ENCODE measurements at places on chromosomes 3 and 15. TPM values are rescaled to one million over a fixed set of nuclear protein-coding genes. Genes with fewer than 3 reads are reported as not detected.

- no peak overlapping the region for H3K27ac ChIP-seq
- DNase-seq, result no peak
- H3K27me3 ChIP-seq, result no peaks in the 10 kb centered on the region
These were observed 227.5 kb upstream of the KCNMB2 start for GRCh38 chr3:178308771-178309170.

GRCh38 chr3:145671121-145671520 is 489.9 kb downstream of the PLOD2 start:
- H3K27me3 ChIP-seq, result no peaks in the 10 kb centered on the region
- no peak for DNase-seq
- no peaks in the 10 kb centered on the region for H3K36me3 ChIP-seq
- H3K27ac ChIP-seq, result no peak overlapping the region

GRCh38 chr3:188269040-188269439 is 115.1 kb downstream of the LPP start:
- H3K27ac ChIP-seq, result no peak overlapping the region
- no peaks in the 10 kb centered on the region for H3K27me3 ChIP-seq
- H3K4me1 ChIP-seq, result peaks cover 28% of the 10 kb centered on the region
- no peak for DNase-seq
- H3K36me3 ChIP-seq, result no peaks in the 10 kb centered on the region

- no peaks in the 10 kb centered on the region for H3K36me3 ChIP-seq
- H3K4me1 ChIP-seq, result no peaks in the 10 kb centered on the region
- H3K27me3 ChIP-seq, result no peaks in the 10 kb centered on the region
- no peak overlapping the region for H3K4me3 ChIP-seq
- no peak overlapping the region for H3K27ac ChIP-seq
- DNase-seq, result no peak
These were observed 150.1 kb upstream of the CCDC54 start for GRCh38 chr3:107227091-107227490.

GRCh38 chr3:10614168-10614567 is 108.8 kb upstream of the ATP2B2 start:
- no peak for DNase-seq
- H3K4me1 ChIP-seq, result no peaks in the 10 kb centered on the region
- H3K4me3 ChIP-seq, result no peak overlapping the region

- no peak overlapping the region for H3K27ac ChIP-seq
- H3K4me3 ChIP-seq, result no peak overlapping the region
- H3K27me3 ChIP-seq, result no peaks in the 10 kb centered on the region
- no peaks in the 10 kb centered on the region for H3K36me3 ChIP-seq
These were observed 452.1 kb upstream of the PPP2R3A start for GRCh38 chr3:135513106-135514059.

GRCh38 chr15:90679959-90680358 is 37.2 kb upstream of the BLM start:
- DNase-seq, result no peak
- no peaks in the 10 kb centered on the region for H3K27me3 ChIP-seq
- no peak overlapping the region for H3K4me3 ChIP-seq

DNA sequence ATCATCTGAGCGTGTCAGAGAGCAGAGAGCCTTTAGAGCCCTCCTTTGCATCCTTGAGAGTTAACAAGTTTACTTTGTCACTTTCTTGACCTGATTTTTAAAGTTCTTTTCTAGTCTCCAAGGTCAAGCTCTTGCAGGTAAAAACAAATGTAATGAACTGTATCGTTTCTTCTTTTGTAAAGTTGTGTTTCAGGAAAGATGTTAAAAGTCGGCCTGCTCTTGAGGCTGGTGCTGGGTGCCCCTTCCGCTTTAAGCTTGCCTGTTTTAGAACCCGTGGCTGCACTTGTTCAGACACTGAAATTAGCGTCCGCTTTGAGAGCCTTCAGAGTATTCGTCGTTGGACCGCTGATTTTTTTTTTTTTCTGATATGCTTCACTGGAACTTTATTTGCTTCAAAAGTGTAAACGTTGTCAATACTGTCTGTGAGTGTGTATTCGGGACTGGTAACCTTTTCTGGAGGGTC is 52.6 kb upstream of the ULK4 start:
- DNase-seq, result no peak
- no peaks in the 10 kb centered on the region for H3K36me3 ChIP-seq
- H3K27ac ChIP-seq, result peak overlapping the region; percentile 94
- no peaks in the 10 kb centered on the region for H3K27me3 ChIP-seq
- peak overlapping the region; percentile 96 for H3K4me3 ChIP-seq

DNA sequence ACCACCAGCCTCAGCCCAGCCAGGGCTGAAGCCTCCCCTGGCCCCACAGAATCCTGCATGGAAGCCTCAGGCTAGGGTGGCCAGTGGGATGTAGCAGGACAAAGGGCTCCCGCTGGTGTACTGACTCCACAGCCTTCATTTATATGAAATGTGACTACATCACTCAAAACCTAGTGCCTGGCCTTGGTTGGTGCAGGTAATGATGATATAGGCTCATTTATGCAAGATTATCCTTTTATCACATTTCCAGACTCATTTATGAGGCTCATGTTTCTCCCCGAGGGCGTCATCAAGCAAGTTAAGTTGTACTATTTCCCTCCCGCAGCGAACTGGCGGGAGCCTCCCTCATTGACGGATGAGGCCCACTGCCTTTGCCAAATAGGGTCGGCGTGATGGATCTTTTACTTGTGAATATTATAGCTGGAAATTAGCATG is 179.1 kb upstream of the SMAD3 start:
- no peak overlapping the region for H3K27ac ChIP-seq
- no peak for DNase-seq
- H3K36me3 ChIP-seq, result no peaks in the 10 kb centered on the region
- no peak overlapping the region for H3K4me3 ChIP-seq

DNA sequence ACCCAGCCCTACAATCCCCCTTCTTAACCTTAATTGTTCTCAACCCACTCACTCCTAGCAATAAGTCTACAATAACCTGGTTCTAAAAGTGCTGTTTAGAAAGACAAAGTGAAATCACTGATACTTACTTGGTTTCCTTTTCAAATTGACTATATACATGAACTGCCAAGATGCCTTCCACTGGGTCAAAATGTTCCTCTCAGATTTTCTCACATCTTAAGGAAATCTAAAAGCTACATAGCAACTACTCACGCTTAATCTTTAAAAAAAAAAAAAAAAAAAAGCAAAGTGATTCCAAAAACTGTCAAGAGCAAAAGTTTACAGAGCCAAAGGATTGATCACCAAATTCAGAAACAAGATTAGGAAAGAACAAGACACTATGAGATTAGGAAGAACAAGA is 68.7 kb upstream of the MAP4 start:
- no peak for DNase-seq
- H3K36me3 ChIP-seq, result no peaks in the 10 kb centered on the region
- H3K27me3 ChIP-seq, result no peaks in the 10 kb centered on the region

DNA sequence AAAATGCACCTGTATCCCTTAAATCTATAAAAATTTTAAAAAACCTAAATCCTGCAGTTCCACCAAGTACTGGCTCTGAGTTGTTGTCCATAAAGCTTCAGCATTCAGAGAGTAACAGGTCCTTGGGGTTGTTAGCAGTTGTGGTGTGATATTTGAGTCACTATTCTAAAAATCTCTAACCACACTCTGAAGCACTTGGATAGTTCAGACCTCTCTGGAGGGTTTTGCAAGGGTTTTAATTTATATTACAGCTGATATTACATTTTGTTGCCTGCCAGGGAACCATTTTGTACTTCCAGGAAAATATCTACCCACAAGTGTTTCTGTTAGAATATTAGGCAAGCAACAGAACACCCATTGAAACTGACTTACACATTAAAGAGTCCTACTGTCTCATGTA is 255.6 kb downstream of the TBL1XR1 start:
- no peaks in the 10 kb centered on the region for H3K27me3 ChIP-seq
- no peak overlapping the region for H3K4me3 ChIP-seq
- DNase-seq, result no peak

DNA sequence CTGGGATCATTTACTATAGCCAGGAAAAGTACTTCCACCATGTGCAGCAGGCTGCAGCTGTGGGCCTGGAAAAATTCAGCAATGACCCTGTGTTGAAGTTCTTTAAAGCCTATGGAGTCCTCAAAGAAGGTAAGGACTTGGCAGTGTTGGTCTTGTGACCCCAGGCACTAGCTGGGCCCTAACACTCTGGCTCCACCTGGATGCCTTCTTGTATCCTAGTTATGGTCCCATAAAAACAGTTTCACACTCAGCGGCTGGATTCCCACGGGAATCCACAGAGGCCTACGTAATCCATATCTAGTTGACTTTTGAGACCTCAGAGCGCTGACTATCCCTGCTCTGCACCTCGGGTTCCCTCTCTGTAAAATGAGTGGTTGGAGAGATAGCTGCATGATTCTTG is 1.6 kb downstream of the TTC21A start:
- H3K27ac ChIP-seq, result no peak overlapping the region
- H3K36me3 ChIP-seq, result no peaks in the 10 kb centered on the region
- H3K27me3 ChIP-seq, result no peaks in the 10 kb centered on the region
- peaks cover 28% of the 10 kb centered on the region for H3K4me1 ChIP-seq

CCR8 gene
- total RNA-seq, result not detected

PATL2 gene
- total RNA-seq, result 6.3 TPM

ZMYND10 gene
- not detected for total RNA-seq

ATP8B4 gene
- total RNA-seq, result 1.7 TPM

CDHR4 gene
- not detected for total RNA-seq

STAC gene
- total RNA-seq, result 1.5 TPM
